T-helper 22 cell (primary cell): ENCODE measurements at places on chromosomes 7 and 10.

- no peak for DNase-seq
Measured at GRCh38 chr7:127948930-127949329, 82.3 kb downstream of the LRRC4 start.

DNA sequence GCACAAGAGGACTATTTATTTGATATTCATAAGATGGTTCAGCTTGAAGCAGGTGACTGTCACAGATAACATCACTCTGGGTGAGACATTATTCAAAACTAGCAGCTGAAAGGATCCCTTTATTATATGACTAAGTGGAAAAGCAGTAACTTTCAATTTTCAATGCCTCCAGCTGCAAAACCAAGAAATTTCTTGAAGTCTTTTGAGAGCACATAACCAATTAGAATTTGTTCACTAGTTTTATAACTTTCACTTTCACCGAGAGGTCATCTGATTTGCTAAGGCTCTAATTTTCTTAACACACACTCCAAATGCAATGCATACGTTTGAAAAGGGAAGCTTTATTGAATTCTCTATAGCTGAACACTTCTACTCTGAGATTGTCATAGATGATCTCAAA, 88.6 kb upstream of the KLF14 start:
- DNase-seq: no peak

- DNase-seq: peak; percentile 31
Measured at GRCh38 chr10:43287056-43288007, 20.5 kb upstream of the RASGEF1A start.

DNA sequence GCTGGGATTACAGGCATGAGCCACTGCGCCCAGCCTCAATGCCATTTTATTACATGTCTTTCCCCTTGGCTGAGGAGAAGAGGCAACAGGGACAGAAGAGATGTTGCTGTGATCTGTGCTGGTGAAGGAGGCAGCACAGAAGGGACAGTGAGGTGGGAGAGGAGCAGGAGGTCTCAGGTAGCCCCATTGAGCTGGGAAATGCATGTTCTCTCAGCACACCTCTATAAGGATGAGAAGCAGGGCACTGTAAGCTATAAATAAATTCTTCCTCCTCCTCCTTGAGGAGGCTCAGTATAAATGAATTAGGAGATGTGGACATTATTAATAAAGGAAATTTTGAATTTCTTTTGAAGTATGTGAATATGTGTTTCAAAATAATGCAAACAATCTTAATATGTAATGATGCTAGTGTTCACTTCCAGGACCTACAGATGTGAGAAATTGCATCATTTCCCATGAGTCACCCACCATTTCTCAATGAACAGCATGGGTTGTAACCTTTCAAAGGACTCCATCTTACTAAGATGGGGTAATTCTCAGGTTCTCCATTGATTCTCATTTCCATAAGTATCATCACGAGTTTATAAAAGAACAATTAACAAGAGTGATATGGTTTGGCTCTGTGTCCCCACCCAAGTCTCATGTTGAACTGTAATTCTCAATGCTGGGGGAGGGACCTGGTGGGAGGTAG, 88.9 kb upstream of the ODAD2 start:
- no peak for DNase-seq

DNA sequence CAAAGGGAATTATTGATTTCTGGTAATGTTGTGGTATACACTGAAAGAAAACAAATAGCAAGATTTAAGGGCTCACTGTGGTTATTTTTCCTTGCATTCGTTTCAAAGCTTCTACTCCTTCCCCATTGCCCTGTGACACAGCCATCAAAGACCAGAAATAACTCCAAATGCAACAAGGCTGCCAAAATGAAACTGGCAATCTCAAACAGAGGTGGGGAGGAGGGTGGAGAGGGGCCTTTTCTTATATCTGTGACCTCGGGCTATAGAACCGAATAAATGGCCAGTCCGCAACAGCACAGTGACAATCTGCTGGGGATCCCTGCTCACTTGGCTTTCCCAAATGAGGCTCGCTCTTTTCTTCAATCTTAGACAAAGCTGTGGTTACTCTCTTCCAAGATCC, 17.4 kb upstream of the SPOCK2 start:
- DNase-seq: no peak

DNA sequence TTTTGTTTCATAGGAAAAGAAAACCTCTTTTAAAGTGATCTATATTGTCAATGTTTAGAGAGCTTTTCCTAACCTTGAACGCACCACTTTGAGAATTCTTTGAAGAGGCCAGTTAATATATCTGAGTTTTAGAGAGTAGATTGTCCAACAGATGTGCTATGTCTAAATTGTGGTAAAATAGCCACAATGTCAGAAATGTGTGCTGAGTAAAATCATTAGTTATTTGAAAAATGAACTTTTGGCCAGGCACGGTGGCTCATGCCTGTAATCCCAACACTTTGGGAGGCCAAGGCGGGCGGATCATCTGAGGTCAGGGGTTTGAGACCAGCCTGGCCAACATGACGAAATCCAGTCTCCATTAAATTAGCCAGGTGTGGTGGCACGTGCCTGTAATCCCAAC, 61.6 kb upstream of the KIAA1217 start:
- no peak for DNase-seq

DNA sequence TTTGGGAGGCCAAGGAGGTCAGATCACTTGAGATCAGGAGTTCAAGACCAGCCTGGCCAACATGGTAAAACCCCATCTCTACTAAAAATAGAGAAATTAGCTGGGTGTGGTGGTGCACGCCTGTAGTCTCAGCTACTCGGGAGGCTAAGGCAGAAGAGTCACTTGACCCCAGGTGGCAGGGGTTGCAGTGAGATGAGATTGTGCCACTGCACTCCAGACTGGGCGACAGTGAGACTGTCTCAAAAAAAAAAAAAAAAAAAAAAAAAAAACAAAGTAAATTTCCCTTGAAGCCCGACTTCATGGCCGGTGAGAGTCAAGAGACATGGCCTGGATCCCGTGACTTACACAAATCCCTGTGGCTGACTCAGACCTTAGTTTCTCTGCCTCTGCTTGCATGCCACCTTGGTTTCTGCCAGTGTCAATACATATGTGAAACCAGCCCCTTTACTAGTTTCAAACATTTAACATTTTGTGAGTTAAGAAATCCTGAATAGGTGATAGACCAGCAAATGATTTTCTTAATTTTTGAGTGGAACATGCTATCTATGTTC, 62.8 kb downstream of the ZEB1 start:
- DNase-seq: no peak
